ENCODE measurements at places on chromosomes 1 and 21. TPM values are rescaled to one million over a fixed set of nuclear protein-coding genes. Genes with fewer than 3 reads are reported as not detected.

FAM163A gene
- total RNA-seq = not detected

UMODL1 gene
- total RNA-seq = not detected

CLDN14 gene
- total RNA-seq = 0.29 TPM

C8A gene
- not detected for total RNA-seq

GPR25 gene
- not detected for total RNA-seq

OR2L5 gene
- total RNA-seq = not detected

RAB42 gene
- total RNA-seq = 0.98 TPM

LRRIQ3 gene
- total RNA-seq = under 0.01 TPM

DIRAS3 gene
- total RNA-seq = 0.98 TPM

PARS2 gene
- total RNA-seq = 4.6 TPM

EDARADD gene
- total RNA-seq = not detected

RNU1-2 gene
- under 0.01 TPM for total RNA-seq

RGS16 gene
- total RNA-seq = 0.33 TPM

BLACAT1 gene
- total RNA-seq = under 0.01 TPM

CADM3 gene
- total RNA-seq = 1.3 TPM

G0S2 gene
- 4.6 TPM for total RNA-seq

NPHS2 gene
- total RNA-seq = not detected

TAS1R1 gene
- not detected for total RNA-seq

ADAMTS5 gene
- under 0.01 TPM for total RNA-seq

RRP1B gene
- total RNA-seq = 48.1 TPM

FAM110D gene
- total RNA-seq = 5.6 TPM

TRIM63 gene
- not detected for total RNA-seq

LRRC38 gene
- total RNA-seq = not detected

Data from vein endothelial cell (primary cell).